ENCODE measurements at places on chromosomes 2 and 18.

DNA sequence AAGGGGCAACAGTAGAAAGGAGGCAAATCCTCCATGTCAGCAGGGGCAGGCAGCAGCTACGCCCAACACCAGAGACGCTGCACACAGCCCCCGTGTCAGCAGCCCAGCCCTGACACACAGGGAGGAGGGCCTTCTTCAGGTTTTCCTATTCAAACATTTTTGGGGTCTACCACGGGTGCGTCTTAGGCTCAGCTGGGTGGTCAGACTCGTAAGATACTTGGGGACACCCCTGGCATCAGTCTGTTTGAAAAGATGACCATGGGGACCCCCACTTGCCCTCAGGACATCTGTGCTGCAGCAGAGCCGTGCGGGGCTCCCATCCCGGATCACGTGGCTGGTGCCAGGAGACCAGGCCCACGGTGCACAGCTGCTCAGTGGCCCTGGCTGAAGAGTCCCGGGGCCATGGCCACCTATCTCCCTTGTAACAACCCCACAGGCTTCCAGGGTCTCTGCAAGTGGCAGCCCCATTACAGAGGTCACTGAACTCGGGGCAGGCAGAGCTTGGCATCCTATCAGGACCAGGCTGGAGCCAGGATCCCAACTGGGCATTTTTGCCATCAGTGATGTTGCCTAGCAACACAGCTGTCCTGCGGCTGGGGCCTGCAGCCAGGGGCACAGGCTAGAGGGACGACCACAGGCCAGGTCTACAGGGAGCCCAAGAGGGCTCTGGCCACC, 82.5 kb downstream of the EDAR start:
- DNase-seq = no peak

GRCh38 chr2:222318712-222319585, 20.2 kb upstream of the PAX3 start:
- no peak for DNase-seq

GRCh38 chr2:55106148-55106547, 55.9 kb upstream of the RTN4 start:
- no peak for DNase-seq

DNA sequence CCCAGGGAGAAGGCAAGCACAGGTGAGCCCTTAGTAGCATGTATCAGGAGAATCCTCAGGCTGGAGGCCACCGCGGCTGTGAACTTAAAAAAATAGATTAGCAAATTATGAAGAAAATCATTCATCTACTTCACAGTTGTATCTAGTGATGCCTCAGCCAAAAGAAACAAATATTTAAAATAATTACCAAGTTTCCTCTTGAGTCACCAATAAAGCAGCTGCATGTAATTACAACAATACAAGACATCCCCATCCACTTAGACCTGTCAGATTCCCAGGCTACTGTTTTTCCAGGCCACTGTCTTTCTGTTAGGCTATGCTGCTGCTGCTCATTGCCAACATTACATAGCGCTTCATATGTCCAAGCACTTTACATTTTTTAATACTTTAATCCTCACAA, 54.6 kb upstream of the PHLPP1 start:
- DNase-seq = no peak

GRCh38 chr2:218125095-218125494, 733 bp upstream of the CXCR2 start:
- no peak for DNase-seq

GRCh38 chr2:44943693-44944101, 2.2 kb downstream of the SIX3 start:
- DNase-seq = no peak

DNA sequence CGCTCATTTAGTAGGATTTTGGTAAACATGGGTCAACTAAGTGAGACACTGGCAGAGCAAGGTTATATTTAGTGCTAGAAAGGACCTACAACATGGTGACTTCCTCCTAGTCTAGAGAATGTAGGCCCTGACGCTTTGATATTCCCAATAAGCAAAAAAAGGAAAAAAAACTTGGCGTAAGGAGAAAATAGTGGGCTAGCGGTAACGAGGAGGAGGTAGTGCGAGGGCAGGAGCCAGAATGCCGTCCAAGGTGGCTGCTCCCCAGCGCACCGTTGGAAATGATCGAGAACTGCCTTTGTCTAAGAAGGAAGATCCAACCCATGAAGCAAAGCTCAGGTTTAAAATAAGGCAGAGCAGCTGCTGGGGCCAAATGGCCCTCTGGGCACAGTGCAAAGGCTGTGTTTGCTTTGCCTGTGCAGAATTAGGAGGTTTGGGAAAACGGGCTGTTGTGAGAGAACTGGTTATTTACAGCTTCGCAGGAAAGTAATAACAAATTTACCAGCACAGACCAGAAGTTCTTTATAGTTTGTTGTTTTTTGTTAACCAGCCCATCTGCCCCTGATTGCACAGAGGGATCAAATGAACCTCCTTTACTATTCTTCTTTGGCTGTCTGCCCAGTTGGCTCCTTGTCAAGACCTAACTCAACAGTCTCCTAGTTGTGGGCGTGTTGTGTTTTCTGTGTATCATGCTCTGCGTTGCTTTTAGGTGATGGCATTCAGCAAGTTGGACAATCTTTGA, 86.6 kb downstream of the ITGB1BP1 start:
- no peak for DNase-seq

GRCh38 chr2:170821531-170822289, 5.0 kb downstream of the GAD1 start:
- DNase-seq = no peak

- DNase-seq = no peak
Measured at GRCh38 chr2:209472112-209472832, 48.4 kb downstream of the MAP2 start.

DNA sequence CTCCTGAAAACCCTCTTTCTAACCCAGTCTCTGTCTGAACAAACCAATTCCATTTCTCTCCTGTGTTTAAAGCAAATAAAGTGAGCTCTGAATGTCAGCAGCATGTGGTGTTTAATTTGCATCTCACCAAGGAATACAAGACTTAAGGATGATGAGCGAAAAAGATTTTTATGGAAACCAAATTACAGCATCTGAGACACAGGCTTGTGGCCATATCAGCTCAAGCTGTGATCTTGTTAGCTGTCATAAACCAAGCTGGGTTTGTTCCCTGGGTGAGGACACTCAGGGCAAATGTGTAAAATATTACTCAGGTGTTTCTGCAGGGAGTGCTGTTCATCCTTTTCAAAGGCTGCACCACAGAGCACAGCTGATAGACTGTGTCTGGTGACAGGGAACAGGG, 129.3 kb upstream of the REV1 start:
- no peak for DNase-seq

GRCh38 chr2:209960045-209960444, 42.4 kb upstream of the RPE start:
- DNase-seq = no peak

DNA sequence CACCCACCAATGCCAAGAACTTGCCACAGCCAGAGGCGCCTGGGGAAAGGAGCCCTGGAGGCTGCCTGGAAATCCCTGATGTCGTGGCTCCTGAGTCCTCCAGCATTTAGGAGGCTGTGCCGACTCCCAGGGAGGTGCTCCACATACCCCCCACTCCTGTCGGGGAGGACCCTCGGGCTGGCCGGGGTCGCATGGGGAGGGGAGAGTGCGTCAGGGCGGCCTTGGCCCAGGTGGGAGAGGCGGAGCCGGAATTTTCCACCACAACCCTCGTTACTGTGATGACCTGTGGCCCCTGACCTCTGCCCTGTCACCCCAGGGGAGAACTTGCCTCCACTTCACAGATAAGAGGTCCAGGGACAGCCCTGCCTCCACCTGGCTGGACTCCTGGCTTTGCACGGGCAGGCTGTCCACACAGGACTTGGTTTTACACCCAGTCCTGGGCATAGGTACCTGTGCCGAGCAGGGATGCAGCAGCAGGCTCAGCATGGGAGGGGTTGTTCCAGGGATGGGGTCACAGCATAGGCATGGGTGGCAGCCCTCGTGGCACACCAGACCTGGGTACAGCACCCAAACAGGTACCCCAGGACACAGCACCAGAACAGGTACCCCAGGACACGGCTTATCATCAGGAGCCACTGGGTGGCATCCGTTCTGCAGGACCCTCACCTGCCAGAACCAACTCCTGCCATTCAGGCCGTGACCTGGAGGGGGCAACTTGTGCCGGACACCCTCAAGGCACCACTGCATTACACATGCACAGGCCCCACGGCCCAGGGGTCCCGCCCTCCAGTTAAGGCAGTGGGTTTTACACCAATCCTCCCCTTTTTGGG, 12.3 kb upstream of the AGXT start:
- DNase-seq = no peak

DNA sequence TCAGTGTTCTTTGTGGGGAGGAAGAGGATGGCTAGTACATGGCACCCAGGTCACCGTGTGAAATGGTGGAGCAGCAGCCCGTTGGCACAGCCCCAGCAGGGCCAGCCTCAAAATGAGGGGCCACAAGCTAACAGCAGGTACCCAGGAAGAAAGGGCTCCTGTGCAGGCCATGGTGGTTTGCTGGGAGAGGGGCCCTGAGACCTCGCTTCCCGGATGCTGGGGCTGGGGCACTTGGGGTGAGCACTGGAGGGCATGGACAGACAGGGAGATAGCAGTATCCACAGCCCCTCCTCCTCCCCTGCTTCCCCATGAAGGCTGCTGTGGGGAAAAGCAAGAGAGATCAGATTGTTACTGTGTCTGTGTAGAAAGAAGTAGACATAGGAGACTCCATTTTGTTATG, 16.2 kb upstream of the TEX44 start:
- DNase-seq = no peak

- DNase-seq = no peak
Measured at GRCh38 chr2:20229322-20230113, 4.6 kb upstream of the SDC1 start.

DNA sequence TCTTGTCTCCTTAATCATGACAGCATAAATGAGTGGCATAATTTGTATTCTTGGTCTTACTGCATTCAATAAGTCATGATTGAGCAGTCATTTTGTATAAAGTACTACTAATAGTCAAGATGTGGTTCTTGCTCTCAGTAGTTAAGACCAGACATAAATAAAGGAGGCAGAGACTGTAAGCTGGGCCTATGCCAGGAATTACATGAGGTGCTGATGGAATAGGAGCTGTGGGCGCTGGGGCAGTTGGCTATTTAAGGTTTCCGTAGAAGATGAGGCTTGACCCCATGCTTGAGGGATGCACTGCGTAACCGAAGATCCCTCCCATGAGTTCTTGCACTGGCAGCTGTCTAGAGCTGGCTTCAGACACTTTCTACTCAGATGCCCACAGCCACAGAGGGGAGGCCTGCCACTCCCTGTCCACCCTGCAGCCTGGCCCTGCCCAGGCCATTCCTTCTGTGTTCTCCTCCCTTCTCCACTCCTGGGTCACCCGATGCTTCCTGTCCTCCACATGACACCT, 150.9 kb upstream of the REV1 start:
- no peak for DNase-seq

DNA sequence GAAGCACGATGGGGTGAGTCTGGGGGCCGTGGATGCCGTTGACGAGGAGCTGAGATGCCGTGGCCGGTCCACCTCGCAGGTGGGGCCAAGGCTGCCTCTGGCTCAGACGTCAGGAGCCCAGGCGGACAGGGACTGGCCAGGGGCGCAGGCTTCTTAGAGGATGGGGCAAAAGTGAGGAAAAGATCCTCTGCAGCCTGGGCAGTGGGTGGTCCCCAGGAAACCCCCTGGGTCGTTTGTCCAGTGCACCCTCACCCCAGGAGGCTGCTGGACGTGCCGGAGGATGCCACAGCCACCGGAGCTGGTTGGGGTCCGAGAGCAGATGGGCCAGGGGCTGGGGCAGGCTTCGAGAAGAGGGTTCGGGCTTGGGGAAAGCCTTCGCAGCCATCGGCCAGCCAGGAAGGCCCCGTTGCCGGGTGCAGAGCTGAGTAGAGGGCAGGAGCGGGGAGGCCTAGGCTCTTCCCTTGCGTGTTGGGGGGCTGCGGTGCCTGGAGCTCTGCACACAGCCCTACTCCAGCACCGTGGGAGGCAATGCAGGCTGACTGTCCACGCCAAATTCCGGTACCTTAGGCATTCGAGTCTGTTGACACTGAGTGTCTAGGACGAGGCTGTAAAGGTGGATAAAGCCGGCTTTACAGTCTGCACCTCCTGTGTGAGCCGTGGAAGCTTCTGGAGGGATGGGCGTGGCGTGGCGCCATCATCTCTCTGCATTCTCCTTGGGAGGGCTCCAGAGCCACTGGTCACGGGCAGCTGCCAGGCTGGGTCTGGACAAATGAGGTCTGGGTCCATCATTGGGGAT, 18.8 kb downstream of the GPC1 start:
- no peak for DNase-seq

DNA sequence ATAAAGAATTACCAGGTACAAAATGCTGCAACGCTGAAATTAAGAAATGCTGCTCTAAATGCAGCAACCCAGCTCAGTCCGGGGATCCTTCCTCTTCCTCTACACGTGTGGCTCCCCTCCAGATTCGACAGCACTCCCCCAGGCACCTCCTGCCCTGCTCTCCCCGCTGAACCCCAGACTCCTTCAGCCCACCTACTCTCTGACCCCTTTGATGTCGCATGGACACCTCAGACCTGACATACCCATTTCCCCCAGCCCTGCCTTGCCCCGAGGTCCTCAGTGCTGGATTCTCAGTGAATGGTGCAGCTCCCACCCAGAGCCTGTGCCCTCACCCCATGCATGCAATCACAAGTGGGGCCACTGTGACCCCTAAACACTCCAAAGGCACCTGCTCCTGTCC, 4.6 kb upstream of the ADRA2B start:
- DNase-seq = no peak

- DNase-seq = no peak
Measured at GRCh38 chr2:3649581-3649980, 8.4 kb upstream of the ALLC start.

DNA sequence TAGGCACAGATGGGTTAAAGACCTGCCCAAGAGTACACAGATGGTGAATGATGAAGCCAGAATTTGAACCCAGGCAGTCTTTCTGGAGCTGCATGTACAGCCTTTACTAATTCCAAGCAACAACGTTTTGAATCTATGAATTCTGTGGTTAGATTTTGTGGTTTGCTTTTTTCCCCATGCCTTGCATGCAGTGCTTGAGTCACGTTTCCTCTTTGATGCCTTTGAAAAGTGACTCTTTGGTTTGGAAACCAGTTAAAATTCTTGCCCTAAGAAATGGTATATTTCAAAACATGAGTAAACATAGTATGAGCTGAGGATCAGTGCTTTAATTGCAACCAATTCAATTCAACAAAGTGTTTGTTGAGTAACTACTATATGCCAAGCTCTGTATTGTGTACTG, 48.2 kb upstream of the PPM1B start:
- no peak for DNase-seq

- DNase-seq = no peak
Measured at GRCh38 chr2:228507231-228507824, 325.8 kb upstream of the SPHKAP start.

- no peak for DNase-seq
Measured at GRCh38 chr2:27320958-27321543, 1.8 kb downstream of the MPV17 start.

DNA sequence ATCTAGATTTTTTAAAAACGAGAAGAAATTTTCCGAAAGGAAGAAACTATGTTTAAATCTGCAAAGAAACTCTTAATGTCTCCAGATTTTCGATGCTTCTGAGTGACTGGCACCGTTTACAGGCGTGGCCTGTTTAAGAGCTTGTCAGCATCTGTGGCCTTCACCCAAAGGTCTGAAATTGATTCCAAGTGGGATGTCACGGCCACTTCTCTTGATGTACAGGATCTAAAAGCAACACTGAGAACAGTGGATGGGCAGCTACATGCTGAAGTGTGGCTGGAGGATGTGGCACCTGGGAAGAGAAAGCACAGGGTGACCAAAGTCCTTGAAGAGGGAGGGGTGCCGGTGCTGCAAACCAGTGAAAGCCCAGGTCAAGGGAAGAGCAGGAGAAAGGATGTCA, 28.0 kb downstream of the EMILIN2 start:
- DNase-seq = no peak

Measured in T-helper 17 cell (primary cell).